ENCODE measurements at places on chromosomes 13 and 19.

GRCh38 chr19:51305479-51305878 lies 6.0 kb upstream of the IGLON5 start:
- DNase-seq = no peak

DNA sequence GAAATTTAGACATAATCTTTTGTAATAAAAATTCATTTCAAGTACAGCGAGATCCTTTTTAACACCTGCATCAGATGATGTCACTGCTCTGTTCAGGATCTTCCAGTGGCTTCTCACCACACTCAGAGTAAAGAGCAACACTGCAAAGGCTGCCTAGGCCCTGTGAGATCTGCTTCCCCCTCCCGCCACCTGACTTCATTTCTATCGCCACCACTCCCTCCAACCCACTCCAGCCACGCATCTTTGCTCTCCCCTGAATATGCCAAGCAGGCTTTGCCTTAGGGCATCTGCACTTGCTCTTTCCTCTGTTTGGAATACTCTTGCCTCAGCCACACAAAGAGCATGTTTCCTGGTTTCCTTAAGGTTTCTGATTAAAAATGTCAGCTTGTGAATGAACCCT lies 58.3 kb downstream of the MBNL2 start:
- DNase-seq = no peak

- no peak for DNase-seq
Observed at GRCh38 chr13:48569104-48569666, 36.3 kb upstream of the RCBTB2 start.

DNA sequence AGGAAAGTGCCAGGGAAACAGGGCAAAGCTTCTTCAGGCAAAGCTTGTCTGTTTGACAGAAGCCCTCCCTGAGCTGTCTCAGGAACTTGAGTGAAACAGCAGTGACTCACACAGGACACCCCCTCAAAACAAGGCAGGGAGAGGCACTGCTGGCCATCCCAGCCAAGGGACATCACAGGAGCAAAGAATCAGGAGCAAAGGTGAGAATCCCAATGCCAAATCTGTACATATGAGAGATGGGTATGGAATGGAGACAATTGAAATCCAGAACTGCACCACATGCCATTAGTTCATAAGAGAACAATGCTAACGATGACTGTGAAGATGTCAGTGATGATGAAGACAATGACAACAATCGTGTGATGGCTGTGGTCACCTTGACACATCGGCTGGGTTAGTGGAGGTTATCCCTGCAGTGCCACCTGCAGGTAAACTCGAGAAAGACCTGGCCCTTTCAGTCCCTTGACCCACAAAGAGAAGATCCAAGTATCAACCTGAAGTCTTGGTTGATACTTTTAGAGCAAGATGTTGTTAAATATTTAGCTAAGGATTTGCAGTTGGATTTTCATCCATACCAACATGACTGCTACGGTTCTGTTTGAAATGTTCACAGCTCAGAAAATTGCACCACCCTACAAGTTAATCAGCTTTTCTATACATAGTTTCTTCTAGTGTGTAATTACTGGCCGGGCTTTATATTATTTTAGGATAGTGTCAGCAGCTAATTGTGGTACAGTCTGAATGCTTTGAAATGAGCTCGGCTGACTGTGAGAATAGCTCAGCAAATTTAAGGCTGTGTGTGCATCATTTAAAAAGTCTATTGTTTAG lies 42.0 kb upstream of the IPO5 start:
- DNase-seq = no peak

DNA sequence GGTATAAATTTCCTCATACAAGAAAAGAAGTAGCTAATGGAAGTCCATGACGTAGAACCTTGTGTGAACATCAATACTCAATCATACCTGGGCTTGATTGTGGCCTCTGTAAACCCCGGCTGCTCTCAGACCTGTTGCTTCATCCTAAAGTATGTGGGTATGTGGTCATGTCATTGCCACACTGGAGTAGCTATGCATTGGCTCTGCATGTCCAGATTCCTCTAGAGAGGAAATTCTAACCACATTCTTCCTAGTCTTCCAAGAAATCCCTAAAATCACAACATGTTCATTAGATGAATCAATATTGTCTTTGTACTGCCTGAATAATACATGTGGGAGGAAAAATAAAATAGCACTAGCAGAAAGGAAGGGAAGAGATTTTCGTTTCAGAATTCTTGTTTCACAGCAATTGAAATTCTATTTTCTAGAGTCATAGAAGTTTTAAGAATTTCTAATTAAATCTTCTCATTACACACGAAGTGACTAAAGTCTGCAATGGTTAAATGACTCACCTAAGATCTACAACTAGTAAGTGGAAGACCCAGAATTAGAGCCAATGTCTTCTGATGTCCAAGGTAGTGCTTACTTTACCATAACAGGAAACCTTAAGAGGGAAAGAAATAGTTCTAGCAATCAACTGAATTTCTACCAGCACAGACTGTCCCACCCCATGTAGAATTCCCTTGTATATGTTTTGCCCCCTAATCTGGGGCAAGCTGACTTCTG lies 28.0 kb downstream of the RXFP2 start:
- no peak for DNase-seq

GRCh38 chr19:11410682-11411081 lies 8.4 kb downstream of the RGL3 start:
- no peak for DNase-seq

Measured in memory B cell (primary cell).